ENCODE measurements at places on chromosomes 2 and 18.

DNA sequence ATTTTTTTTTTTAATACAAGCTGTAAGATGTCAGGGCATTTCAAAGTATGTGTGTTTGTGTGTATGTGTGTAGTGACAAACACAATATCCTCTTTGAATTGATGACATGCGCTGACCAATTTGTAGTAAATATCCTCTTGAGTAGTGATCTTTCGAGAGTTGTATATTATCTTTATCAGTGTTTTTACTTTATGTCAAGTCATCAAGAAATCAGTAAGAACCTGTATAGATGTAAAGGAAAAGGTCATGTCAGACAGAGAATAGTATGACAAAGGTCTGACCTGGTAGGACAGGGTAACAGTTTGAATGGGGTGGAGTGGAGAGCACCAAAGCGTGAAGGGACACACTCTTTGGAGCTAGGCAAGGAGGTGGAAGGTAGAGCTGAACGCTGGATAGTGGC lies 1931.4 kb upstream of the CELF4 start:
- no peak for DNase-seq

DNA sequence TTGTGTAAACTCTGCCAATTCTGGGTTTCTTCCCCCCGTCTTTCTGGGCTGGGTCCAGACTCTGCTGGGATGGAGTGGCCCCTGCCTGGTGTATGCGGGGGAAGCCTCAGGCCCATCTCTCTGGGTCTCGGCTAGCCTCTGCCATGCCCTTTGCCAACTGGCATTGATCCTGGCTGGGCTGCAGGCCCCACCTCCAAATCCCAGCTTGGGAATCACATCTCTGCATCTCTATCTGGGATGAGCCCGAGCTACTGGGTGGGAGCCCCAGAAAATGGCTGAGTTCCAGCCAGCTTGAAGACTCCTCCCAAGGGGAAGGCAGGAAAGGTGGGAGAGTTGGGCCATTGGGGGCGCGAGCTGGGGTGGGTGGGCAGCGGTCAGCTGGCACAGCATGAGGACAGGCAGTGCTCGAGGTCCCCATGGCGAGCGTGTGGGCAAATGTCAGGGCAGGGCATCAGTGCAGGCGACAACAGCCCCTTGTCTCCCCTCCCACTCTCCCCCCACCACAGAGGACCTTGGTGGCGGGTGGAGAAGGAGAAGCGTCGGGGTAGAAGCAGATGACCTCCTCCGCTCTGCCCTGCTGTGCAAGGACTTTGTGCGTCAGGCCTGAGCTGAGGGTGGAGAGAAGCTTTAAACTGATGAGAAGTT lies 139.4 kb downstream of the ASB1 start:
- DNase-seq: no peak

GRCh38 chr18:42289526-42289925 lies 334.5 kb downstream of the PIK3C3 start:
- no peak for DNase-seq

DNA sequence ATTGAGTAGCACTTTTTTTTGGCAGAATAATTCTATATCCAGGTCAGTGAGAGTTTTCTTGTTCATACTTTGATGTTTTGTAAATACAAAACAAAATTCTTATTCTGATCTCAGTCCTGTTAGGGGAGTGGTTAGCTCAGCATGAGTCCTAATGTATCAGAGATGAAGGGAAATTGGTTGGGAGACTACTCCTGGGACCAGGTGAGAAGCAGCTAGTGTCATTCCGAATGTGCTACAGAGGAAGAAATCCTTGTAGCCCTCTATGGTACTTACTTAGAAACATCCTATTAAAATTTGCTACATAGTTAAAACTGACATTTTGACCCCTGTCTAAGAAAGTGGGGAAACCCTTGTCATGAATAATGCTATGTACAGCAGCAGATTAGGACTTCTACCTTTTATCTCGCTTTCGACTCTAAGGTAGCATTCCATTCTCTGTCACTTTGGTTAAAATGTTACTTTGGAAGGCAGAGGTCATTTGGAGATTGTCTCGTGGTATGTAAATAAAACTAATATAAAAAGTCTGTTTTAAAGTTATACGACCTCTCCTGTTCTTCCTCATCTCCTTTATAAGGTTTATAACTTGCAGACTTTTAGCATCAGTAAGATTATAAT lies 65.8 kb downstream of the PARD3B start:
- DNase-seq: no peak

GRCh38 chr2:170161516-170162270 lies 16.3 kb upstream of the MYO3B start:
- DNase-seq: no peak

- no peak for DNase-seq
These were observed 46.7 kb upstream of the FLACC1 start for GRCh38 chr2:201403880-201404279.

DNA sequence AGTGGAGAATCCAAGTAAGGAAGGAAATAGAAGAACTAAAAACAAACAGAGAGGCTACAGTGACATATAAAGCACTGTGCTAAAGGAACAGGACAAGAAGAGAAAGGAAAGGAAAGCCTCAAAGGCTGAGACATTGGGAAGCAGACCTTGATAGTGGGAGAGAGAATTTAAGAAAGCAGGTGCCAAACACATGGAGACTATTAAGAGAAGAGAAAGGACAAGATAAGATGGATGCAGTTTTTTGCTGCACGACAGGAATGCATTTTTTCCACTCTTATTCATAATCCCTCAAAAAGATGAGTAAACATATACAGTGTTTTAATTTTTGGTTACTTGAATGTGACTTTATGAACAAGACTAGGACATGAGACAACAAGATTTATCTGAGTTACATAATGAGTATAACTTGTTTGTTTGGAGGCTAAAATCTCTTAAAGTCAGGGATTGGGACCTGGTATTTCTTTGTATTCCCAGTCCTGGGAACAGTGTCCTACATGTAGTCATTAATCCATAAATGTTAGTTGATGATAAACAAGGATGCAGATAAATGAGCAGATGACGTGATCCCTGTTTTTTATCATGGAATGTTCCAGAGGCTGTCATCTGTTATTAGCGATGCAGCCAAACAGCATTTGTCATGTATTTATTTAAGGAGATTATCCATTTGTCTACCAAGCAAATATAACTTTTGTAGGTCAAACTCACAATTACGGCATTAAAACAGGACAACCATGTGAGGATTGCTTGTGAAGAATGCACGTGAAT lies 141.7 kb downstream of the DNER start:
- no peak for DNase-seq

DNA sequence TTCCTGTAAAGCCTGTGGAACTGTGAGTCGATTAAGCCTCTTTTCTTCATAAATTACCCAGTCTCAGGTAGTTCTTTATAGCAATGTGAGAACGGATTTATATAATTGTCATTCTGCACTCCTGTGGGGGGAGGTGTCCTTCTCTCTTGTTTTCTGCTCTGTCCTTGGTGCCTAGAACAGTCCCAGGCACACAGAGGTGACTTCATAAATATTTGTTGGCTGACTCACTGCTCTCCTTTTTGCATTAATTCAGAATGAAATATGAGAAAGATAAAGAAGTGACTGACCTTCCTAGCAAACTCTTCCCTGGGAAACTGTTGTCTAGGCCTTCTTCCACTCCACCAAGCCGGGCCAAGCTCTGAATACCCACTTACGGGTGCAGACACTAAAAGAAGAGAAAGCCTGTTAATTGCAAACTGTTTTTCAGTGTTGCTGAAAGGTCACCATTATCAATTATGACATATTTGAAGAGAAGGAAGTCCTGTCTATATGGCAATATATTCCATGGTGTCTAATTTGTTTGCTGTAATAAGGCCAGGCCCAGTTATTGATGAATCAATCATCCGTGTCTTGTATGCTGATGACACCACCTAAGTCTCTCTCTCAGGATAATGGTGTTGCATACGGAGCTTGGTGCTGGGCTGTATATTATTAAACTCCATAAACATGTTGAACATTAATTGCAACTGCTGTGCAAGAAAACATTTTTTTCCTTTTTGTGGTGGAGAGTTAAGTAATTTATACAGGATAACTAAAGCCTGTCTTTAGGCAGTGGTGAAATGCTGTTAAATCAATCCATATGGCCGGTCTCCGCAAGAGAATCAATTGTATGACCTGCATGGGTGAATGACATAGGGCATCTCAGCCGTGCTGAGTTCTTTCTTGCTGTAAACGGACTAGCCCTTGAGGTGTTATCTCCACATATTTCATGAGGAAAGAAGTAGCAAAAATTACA lies 567.5 kb downstream of the SLC4A3 start:
- no peak for DNase-seq

DNA sequence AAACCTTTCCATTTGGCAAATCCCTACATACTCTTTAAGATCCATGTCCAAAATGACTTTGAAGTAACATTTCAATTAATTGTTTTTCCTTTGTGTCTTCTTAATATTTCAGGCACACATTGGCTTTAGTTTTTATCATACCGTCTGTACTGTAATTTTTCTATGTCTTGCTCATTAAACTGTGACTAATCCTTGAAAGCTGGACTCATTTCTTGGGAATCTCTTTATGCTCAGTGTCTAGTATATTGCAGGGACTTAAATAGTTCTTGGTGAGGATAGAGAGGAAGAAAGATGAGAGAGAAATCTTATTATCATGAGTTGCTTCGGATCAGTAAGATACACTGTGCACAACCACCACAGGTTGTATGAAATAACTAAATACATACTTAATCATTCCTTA lies 448.3 kb upstream of the ST6GAL2 start:
- no peak for DNase-seq

GRCh38 chr2:106572541-106573450 lies 85.6 kb downstream of the CD8B2 start:
- no peak for DNase-seq

GRCh38 chr2:38037757-38038621 lies 38.0 kb downstream of the CYP1B1 start:
- DNase-seq: peak; percentile 87

DNA sequence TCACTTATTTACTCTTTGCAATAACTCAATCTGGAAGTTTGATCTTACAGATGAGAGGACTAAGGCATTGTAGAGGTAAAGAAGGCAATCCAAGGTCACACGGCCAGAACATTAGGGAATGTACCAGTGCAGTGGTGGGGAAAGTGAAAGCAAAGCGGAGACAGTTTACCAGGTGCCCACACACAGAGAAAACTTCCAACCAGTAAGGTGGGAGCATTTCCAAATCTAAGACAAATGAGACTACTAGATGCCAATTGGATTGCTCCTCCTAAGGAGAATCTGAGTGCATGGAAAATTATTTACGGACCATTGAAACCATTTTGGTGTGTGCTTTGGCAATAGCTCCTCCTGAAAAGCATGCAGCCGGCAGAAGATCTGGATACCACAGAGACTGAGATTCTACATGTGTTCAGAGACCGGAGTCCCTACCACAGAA lies 34.9 kb downstream of the SLC20A1 start:
- no peak for DNase-seq

- DNase-seq: no peak
These were observed 46.9 kb downstream of the MBD5 start for GRCh38 chr2:148067801-148068200.

DNA sequence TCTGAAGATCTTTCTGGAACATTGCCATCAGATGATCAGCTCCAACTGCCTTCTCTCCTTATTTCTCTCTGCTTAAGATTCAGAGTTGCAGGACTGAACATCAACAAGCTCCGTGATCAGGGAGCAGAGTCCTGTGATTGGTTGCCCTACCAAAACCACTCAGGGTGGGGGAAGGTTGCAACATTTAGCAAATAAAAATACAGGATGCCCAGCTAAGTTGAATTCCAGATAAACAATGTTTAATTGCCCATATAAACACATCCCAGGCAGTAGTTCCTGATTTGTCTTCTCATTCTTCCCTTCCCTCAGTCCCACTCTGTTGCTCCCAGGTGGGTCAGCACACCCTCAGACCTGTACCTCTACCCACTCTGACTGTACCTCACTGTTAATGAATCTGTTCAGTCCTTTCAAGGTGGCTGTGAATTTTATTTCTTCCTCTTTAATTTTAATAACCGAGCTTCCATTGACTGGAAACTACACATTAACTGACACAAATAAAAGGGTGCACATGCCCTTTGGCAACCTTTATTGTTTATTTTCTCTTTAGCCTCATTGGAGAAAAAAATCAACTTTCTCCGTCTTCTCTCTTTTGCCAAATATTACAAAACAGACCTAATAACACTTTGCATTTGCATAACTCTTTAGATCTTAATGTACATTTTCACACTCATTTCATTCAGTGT lies 167.1 kb upstream of the PKDCC start:
- no peak for DNase-seq

DNA sequence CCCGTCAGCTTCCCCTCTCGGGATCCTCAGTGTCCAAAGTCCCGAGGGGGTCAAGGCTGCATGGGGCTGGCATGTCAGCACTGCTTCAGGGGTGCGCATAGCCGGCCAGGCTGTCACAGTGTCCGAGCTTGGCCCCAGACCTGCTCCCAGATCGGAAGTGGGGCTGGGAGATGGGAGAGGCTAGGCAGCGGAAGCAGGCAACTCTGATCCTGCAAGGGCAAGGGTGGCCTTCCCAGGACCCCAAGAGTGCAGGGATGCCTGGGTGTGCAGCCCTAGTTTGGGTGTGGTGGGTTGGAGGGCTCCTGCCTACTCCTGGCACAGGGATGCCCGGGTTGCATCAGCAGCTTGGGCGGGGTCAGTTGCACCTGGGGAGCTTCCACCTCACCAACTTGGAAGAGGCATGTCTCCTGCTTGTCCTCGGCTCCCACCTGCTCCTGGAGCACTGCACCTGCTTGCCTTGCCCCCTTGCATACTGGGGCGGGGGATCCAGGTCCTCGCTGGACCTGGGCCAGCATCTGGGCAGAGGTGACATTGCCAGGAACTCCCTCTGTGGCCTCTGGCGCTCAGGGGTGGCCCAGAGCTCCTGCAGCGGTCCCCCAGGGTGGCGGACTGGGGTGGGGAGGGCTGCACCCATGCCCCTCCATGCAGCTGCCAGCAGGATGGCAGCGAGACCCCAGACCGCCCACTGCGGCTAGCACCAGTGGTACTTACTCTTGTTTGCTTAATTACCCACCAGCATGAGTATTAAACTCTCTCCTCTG lies 41.3 kb downstream of the CBLN2 start:
- DNase-seq: no peak

DNA sequence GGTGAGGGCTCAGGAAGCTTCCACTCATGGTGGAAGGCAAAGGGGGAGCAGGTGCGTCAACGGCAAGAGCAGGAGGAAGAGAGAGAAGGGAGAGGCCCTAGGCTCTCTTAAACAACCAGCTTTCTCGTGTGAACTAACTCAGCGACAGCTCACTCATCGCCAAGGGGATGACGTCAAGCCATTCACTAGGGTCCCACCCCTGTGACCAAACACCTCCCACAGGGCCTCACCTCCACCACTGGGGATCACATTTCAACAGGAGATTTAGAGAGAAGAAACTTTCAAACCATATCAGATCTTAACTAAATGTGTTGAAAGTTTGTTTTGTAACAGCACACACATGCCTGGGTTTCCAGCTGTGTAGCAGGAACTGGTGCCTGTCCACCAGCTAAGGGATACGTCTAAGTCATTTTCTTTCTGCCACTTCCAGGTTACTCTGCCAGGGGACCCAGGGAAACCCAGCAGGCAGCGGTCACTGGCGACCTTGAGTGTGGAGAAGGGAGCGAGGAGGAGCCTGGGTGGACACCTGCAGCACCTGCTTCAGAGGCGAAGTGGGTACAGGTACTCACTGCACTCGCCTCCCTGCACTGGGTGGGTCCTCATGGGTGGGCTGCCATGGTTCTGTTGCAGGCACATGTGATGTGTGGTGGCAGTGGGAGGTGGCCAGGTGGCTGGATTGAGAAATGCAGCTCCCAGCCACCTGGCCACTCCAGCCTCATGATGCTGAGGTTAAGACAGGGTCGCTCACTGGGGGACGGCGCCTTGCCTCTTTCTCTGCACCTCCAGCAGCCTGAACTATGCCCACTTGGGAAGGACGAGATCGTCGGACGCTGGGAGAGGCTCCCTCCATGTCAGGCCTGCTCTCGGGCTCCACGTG lies 8.4 kb upstream of the GPC1 start:
- DNase-seq: no peak
